Activated naive CD8-positive, alpha-beta T cell treated with anti-CD3 and anti-CD28 coated beads, Interleukin-2, amount 50 U/mL, for 16 hours (primary cell): ENCODE measurements at places on chromosomes 6 and 20.

GRCh38 chr6:133218852-133219251 lies 22.3 kb upstream of the EYA4 start:
- no peak for DNase-seq

DNA sequence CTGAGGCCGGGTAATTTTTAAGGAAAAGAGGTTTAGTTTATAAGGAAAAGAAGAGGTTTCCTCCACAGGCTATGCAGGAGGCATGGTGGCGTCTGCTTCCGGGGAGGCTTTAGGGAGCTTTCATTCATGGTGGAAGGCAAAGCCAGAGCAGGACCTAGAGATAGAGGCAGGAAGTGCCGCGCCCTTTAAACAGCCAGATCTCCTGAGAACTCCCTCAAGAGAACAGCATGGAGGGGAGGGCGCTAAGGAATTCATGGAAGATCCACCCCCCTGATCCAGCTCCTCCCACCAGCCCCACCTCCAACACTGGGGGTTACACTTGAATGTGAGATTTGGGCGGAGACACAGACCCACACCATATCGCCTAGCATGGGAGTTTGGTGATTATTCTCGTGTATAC lies 13.9 kb upstream of the DACT2 start:
- DNase-seq: no peak

DNA sequence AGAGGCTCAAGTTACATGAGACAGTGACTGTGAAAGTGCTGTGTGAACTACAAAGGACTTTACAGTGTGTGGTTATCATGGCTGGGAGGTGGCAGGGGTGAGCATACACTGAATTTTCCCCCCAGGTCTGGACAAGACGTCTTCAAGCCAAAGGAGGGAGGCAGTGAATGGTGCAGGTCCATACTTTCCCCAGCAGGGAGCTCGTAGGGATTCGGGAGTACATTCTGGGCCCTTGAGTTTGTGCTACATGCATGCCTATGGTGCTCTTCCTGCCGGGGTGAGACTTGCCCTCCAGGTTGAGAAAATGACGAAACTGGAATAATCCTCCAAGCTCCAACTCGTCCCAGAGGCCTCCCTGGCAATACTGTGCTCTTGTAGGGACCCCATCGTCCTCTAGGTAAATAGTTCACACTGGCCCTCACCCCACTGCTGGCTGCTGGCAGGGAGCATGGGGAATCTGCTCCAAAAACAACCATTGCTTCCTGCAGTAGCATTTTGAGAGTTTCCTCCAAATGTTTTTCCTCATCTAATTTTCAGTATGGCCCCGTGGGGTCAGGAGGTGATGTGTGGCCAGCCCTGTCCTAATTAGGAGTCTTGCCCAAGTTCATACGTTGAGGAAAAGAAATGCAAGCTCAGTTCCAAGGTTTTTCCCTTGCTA lies 57.6 kb downstream of the ZNF831 start:
- DNase-seq: no peak

DNA sequence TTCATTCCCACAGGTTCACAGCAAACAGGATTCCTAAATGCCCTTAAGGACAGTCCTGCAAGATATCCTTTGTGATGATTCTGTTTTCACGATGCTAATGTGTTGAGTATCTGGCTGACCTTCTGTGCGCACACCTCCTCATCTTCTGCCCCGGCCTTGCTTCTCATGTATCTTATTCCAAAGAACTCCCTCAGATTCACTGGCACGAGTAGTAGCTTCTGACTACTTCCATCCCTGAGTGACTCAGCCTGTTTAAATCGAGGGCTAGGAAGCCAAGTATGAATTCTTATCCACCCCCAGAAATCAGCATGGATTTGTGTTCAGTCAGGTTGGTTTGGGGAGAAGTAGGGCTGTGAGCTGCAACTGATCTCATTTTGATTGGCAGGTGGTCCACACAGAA lies 190.2 kb upstream of the SNX9 start:
- DNase-seq: no peak

GRCh38 chr20:41300383-41300782 lies 17.1 kb downstream of the ZHX3 start:
- DNase-seq: no peak

DNA sequence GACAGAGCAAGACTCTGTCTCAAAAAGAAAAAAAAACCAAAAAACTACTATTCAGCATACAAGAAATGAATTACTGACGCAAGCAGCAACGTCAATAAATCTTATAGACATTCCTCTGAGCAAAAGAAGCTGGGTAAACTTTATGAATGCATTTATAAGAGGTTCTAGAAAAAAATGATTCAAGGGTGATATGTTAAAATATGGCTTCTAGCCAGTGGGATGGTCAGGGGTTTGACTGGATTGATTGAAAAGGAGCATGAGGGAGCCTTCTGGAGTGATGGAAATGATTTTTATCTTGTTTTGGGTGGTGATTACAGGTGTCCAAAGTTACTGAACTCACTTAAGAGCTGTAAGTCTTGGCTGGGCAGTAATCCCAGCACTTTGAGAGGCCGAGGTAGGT lies 64.9 kb upstream of the SALL4 start:
- no peak for DNase-seq

DNA sequence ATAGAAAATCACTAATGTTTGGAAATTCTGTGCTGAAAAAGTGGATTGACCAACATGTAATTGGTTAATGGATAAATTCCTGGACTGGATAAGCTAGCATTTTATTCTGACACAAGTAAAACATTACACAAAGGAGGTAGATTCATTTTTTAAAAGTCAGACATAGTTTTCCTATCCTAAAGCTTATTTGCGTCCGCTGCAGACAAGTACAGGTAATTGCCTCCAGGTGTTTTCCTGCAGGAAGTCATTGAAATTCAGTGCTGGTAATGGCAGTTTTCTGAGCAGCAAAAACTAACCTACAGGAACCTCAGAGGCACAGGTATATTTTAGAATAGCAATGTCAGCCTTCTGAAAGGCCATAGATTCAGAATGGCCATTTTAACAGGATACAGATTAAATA lies 20.0 kb upstream of the HIVEP1 start:
- DNase-seq: no peak

DNA sequence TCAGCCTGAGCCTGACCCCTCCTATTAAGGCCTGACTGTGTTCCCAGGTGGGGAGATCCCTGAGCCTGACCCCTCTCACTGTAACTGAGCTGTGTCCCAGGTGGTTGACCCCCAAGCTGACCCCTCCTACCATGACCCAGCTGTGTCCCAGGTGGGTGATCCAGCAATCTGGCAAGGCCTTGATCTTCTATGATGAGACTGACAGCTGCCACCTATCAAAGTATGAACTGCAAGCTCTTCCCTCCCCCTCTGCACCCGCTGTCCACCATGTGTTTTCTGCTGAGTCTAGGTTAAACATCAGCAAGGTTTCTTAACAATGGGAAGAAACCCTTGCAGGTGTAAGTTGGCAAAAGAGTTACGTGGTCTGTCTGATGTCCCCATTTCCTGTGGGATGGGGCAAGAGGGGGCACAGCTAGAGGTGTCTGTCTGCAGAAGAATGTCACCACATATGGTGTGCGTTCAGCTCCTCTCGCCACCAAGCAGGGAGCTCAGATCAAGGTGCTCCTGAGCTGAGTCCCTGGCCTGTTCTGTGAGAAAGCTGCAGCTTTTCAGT lies 5.9 kb downstream of the PXDC1 start:
- DNase-seq: no peak

- DNase-seq: no peak
These were observed 71.4 kb downstream of the LRRC1 start for GRCh38 chr6:53866226-53866625.

DNA sequence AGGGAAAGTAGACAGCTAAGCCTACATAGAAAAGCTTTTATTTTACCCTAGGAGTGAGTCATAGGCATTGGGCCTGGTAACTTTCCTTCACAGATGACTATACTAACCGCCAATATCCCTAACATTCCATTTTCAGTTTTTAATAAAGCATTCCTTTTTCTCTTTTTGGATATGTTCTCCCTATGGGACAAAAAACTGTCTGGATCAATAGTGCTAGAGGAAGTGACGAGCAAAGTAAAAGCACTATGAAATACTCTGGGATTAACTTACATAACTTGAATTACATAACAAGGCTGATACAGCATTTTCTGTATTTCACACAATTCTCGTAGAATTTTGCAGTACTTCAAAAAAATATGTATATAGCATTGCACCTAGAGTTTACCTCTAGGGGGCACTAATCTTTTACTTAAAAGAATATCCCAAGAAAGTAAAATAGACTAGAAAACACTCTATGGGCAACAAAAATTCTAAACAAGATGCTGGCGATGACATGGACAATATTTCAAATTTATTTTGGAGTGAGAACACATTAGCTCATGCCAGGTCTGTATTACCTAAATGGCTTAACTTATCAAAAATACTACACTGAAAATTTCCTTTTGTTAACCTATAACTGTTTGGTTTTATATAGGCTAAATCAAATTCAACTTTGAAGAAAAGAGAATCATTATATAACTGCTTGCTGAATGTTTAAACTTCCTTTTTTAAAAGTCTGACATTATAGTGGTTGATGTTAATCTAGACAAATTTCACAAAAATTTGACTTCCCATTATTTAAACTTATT lies 66.3 kb upstream of the DST start:
- no peak for DNase-seq

GRCh38 chr6:36641543-36641942 lies 37.0 kb upstream of the CDKN1A start:
- DNase-seq: no peak
